ENCODE measurements at places on chromosomes 7 and 10.

DNA sequence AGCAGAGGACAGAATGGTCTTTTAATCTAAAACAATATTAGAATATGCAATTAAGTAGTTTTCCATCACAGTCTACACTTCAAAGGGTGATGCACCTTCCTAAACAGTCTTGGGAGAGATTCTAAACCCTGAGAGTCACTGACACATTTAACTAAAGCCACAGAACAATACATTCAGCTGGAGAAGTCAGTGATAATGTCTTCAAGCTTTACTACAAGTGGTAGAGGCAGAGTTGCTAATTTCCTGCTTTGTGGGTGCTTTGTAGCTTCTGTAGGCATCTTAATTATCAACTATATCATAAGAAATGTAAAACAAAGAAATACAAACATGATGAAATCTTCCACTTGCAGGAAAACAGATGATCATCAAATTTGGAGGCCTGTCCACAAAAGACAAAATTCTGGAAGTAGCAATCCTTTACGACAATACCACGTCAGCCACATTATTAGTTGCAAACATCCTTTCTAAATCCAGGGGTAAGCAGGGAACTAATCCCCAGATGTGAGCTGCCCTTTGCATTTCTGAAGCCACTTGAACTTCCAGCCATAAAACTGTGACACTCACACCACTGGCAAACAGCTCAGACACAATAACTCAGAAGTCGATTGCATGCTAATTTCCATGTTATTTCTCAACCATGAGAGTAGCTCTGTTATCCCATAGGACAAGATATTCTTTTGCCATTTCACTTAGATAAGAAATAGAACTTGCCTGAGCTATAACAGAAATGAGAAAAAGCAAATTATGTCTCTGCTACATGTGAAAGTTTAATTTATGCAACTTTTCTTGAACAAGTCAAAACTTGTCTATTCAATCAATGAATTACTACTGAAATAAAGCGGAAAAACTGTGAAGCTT, 212.2 kb downstream of the FAM107B start:
- DNase-seq = no peak

GRCh38 chr10:93457511-93457910, 24.6 kb downstream of the MYOF start:
- DNase-seq = no peak

DNA sequence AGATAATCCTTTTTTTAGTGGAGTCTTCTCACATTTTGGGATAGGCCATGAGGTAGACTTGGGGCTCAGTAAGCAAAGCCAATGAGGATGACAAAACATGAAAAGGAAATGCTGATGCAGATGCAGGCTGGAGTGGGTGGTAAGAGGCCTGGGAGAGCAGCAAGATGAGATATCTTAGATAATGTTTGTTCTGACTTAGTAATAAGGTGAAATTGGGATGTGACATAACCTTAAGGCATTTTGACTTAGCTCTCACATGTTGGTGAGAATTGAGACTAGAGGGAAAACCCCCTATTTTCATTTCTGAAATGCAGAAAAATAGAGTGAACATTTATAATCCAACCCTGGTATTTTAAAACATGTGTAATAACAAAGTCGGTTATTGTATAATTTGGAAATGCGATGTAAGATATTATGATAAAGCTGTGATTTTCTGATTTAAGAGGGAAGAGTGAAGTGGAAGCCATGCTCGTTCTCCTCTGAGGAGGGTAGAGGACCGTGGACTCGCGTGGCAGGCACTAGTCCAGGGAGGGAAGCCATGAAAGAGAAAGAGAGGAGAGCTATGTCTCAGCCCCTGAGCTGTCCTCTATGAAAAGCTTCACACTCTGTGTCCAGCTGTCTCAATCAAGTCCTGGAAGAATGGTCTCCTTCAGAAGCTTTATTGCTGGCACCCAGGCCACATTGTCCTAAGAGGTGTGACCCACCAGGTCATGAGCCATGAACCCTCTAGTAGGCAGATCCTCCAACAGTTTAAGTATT, 57.3 kb downstream of the ST7 start:
- no peak for DNase-seq

GRCh38 chr10:1403508-1404322, 333.6 kb downstream of the ADARB2 start:
- DNase-seq = no peak

GRCh38 chr7:107162475-107162874, 6.3 kb upstream of the HBP1 start:
- no peak for DNase-seq

DNA sequence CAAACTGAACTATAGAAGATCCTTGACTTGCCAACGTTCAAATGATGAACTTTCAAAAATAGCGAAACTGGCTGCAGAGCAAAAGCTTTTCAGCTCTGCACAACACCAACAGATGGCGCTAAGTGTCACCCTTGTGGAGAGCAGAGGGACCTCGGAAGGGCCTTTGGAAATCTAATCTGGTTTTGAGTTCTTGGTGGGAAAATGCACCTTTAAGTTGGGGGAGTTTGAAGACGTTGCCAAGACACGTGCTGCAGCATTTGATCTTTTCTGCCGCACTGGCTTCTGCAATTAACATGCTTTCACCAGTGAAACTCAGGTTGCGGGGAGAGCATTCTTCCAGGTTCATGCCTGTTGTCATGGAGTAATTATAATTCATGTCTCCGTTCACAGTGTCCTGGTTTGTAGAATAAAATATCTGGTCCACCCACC, 26.3 kb upstream of the WDR11 start:
- no peak for DNase-seq

GRCh38 chr10:102264371-102264770, 19.0 kb downstream of the GBF1 start:
- no peak for DNase-seq

DNA sequence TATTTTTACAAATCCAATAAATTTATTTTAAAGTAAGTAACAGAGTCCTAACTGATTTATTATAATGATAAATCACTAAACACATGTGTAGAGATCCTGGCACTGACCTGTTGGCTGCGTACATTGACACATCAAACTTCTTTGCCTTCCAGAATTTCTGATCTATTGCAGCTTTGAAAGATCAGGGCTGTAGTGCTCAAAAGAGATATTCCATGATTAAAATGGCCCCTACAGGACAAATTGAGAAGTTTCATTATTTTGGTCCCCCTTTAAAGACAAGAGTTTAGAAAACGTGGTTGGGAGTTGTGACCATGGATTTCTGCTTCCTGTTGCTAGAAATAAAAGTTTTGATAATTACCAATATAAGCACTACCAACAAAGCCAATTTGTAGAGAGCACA, 87.7 kb upstream of the PDK4 start:
- DNase-seq = peak; percentile 15

DNA sequence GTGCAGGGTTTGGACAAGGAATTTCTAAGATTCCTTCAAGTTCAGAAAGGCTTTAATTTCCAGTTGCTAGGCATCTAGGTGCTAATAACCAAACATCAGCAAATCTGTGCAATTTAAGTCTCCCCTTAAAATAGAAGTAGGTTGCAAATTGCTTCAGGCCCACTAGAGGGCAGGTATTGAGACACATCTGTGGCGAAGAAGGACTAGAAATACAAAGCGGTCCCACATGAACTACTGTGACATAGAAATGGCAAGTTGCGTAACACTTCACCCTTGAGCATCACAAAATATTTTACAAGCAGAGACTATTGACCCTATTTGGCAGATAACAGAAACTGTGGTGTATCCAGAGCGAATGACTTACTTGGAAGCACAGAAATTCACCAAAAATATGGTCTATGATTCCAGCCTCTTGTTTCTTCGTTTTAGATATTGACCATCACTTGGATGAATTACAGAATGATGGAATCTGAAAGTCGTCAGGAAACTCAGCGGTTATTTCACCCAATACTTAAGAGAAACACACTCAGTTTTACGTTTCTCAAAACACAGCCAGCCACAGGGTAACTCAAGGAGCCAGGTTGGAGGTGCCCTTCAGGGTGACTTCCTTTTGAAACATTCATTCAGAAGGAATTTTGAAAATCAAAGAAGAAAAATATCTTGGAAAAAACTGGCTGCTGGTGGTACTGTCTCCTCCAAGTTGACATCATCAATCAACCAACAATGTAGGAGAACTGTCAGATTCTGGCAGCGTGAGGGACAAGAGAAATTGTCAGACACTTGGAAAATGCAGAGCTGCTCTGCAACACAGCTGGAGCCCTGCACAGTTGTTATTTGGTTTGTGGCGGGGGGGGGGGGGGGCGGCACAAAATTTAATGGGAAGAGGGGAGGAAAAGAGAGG, 256.3 kb upstream of the MINDY3 start:
- DNase-seq = no peak

- DNase-seq = no peak
Measured at GRCh38 chr7:132292803-132293202, 283.5 kb downstream of the PLXNA4 start.

- DNase-seq = no peak
Measured at GRCh38 chr10:46092524-46093081, 46.5 kb upstream of the MSMB start.

DNA sequence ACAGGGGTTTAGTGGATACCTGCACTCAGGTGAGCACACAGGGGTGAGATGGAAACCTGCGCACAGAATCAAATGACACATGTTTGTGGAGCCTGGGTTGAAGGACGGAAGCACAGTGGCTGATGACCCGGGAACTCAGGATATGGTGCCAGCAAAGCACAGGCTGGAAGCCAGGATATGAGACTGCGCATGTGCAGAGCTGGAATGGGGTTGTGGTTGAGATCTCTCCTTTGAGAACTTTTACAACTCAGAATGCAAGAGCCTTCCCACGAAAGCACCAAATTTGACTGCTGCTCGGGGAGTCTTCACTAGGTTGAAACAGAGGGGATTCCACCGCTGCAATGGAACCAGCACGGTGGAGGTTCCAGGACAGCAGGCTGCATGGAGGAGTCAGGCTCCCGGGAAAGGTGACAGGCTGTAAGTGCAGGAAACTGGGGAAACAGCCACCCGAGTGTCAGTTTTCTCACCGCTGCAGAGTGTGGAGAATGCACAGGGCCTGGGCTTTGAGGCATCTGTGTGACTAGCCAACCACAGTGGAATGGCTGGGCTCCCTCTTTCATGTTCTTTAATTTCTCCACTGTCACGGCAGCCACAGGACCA, 133.4 kb upstream of the TCERG1L start:
- no peak for DNase-seq

DNA sequence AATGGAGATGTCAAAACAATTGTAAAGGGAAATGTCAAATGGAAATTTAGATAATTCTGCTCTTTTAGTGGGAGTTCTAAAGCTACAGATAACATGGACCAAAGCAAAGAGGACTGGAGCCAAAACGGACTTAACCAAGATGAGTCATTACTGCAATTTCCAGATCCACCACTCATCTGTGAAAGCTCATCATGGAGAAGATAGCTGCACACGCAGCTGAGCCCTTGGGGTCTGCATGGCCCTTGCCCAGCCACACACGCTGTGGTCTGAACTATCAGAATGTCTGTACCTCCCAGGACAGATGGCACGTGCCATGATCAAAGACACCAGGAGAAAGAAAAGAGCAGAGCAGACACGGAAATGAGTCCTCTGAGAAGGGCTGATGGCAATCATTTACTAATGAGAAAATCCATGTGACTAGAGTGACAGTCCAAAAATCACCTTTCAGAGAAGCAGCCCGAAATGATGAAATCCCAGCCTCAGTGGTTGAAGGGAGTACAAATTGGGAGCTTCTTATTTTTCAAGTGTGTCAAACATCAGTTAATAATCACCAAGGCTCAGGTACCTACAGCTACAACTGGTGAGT, 177.9 kb upstream of the MGMT start:
- no peak for DNase-seq

DNA sequence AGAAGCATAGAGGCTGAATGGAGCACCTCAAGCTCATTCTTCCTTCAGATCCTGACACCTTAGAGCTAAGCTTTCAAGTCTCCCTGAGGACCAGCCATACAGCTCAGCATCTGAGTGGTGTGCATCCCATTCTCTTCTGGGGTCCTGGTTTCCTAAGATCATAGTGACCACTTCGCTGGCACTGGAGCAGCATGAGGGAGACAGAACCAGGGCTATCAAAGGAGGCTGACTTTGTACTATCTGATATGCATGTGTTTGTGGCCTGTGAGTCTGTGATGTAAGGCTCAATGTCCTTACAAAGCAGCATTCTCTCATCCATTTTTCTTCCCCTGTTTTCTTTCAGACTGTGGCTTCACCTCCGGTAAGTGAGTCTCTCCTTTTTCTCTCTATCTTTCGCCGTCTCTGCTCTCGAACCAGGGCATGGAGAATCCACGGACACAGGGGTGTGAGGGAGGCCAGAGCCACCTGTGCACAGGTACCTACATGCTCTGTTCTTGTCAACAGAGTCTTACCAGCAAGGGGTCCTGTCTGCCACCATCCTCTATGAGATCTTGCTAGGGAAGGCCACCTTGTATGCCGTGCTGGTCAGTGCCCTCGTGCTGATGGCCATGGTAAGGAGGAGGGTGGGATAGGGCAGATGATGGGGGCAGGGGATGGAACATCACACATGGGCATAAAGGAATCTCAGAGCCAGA, 31.0 kb downstream of the PRSS2 start:
- no peak for DNase-seq

- DNase-seq = no peak
Measured at GRCh38 chr10:78843495-78843894, 225.3 kb upstream of the ZMIZ1 start.

DNA sequence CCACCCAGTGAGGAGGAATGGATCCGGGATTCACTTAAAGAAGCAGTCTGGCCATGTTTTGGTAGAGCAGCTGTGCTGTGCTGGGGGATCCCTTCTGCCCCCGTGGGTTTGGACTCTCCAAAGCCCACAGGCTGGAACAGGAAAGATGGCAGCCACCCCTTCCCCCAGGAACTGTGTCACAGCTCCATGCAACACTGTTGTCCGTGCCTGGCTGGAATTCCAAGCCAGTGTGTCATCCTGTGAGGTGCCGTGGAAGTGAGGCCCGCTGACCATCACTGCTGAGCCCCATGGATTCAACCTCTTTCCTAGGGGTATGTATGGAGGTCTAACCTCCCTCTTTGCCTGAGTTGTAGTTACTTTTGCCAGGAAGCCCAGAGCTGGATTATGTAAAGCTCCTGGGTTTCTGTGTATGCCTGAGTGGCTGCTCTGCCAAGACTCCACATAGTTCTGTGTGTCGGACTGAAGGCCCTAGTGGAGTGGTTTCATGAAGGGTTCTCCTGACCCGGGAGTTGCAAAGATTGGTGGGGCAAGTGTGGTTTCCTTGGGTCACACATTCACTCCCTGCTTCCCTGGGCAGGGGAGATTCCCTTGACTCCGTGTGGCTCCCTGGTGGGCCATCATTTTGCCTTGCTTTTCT, 35.1 kb upstream of the PCGF5 start:
- no peak for DNase-seq

DNA sequence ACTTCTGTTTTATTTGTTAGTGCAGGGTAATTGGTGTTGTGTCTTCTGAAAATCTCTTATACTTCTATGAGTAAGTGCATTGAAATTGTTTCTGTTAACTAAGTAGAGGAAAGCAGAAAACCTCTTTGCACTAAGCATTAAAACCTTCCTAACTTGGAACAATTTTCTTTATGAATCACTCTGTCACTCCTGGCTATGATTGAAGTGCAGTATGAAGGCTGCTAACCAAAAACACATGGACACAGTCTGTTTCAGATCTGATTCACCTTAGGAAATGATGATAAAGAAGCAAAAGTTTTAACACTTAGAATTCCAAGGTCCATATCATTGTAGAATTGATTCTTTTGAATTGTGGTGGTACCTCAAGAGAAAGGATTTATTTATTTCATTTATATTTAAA, 41.9 kb downstream of the MET start:
- no peak for DNase-seq

GRCh38 chr7:142770661-142771352, at the start of gene PRSS2:
TSS of gene PRSS2 (plus strand) at chr7:142770970. CDS start at chr7:142770983, 13 bp downstream.
- DNase-seq = no peak

All from NCI-H2171 (cell line).